ENCODE measurements at places on chromosomes 5 and 9.

GRCh38 chr9:128203024-128203706 lies at the start of gene DNM1:
Gene DNM1 (plus strand): TSS chr9:128203379. CDS start chr9:128203471, 92 bp downstream.
- DNase-seq = no peak

- DNase-seq = no peak
These were observed 430.8 kb downstream of the ARHGEF28 start for GRCh38 chr5:74056789-74057164.

DNA sequence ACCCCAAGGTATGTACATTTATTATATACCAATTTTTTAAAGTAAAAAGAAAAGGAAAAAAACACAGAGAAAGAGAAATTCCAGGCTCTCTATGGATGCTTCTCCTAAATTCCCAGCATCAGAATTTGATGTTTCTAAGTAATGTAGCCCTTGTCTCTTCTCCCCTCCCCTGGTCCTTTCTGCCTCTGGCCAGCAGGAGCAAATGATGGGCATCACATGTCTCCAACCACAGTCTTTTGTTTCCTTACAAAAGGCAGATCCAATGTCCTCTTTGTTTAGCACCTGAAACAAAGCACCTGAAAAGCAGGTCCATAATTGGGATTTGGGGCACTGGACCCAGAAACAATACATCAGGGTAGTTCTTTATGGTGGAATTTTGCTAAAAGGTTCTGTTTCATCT lies 50.4 kb upstream of the APC start:
- no peak for DNase-seq

DNA sequence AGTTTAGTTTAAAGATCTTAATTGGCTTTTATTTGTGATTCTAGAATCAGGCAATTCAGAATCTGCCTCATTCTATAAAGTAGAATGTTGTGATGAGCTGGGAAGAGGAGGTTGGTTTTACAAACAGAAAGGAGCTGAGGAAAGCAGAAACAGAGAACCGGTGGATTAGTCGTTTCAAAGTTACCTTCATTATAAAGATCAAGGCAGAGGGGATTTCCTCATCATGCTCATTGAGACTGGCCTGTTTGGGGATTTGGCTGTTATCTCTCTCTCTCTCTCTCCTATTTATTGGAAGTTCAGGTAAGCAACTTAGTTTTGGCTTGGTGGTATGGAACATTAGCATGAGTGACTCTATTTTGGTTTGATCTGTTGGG lies 134.0 kb downstream of the GCNT1 start:
- DNase-seq = no peak

GRCh38 chr9:32873131-32873530 lies 89.8 kb downstream of the TMEM215 start:
- no peak for DNase-seq

- no peak for DNase-seq
These were observed 239.9 kb upstream of the SMARCA2 start for GRCh38 chr9:1775230-1775629.

GRCh38 chr5:42984307-42984706 lies 55.8 kb downstream of the ANXA2R start:
- DNase-seq = no peak

DNA sequence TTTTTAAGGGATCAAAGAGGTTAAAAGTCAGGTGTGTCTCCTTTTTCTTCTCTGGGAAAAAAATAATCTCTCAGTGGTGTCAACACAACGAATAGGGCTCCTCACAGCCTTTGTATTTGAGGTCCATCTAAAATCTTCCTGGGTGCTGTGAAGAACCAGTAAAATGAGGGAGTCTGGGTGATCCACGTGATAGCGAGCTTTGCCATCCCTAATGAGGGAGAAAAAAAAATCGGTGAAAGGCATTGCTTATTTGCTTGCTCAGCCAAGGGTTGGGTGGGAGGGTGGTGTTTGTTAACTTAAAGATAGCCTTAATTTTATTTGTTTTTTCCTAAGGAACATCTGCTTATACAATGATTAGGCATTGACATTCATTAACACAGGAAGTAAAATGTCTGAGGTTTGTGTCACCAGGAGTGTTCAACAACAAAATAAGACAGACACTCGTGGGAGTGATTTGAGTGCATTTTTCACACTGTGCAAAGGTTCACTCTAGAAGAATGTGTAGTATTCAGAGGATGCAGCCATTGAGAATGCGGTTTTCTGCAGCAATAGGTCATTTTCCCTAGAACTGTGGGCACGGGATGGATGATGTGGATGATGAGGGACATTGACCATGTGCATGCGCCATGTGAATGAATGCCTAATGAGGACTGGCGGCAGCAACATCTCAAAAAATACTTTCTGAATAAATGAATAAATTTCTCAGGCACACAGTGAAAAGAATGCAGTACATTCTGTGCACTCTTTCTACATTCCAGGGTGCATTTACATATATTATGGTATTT lies 369.5 kb downstream of the NTRK2 start:
- no peak for DNase-seq

DNA sequence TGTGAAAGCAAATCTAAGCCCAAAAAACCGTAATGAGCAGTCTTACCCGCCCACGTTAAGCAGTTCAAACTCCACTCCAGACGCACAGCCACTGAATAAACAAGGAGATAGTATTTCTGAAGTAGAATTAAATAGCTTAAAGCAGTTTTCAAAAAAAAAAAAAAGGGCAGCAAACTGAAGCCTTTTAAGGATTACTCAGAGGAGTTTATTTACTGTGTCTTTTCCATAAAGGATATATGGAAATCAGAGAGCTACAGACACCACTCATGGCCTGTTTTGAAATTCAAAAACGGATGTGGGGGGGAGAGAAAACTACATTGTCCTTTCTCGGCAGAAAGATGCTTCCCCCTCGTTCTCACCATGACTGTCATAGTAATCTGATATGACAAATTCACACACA lies 83.7 kb upstream of the IRX1 start:
- no peak for DNase-seq

DNA sequence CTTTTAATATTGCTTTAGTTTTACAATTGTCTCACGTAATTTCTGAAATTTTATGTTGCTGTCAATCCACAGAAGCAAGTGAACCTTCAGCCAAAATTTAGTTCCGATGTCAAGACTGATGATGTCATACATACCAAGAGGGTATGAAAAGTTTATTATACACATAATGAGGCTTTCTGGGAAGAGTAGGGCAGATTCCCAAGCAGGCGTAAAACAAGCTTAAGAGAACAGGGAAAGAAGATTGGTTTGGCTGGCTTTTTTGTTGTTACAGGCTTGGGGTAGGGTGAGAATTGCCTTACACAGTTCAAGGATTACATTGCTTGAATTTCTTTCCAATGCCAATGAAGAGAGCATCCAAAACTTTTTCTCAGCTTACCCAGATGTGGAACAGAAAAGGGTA lies 1962.9 kb upstream of the CDH6 start:
- no peak for DNase-seq

DNA sequence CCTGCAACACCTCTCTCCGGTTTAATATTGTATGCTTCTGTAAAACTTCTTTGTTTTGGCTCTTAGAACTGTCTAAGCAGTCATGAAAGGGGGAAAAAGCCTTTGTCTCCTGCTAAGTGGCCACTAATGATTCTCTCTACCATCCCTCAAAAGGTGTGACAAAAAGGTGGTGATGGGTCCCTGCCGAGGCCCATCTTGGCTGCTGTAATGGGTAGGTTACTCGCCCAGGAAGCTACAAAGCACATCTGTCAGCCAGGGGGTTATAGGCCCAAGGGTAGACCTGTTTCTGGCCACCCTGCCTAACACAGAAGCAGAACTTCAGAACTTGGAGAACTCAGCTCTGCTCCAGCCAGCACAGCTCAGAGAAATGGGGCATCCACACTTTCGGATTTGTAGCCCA lies 1.6 kb downstream of the FAM219A start:
- DNase-seq = no peak

GRCh38 chr5:98110282-98110691 lies 663.2 kb upstream of the RGMB start:
- no peak for DNase-seq

DNA sequence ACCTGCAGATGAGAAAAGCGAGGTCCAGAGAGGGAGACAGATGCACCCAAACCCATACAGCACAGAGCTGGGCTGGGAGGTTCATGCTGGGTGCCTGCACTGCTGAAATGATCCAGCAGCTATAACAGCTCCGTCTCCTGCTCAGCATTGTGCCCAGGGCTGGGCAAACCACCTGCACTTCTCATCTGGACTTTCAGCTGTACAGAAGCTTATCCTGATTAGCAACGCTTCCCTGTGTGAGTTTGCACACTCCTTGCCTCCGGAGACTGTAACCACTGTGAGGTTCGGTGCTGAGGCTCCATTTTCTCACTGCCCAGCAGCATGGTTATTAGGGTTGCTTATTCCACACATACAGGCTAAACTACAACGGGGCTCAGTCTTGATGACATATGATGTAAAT lies 326.1 kb downstream of the ASTN2 start:
- no peak for DNase-seq

GRCh38 chr5:126515337-126515736 lies 79.7 kb downstream of the ALDH7A1 start:
- DNase-seq = no peak

GRCh38 chr9:115106001-115106400 lies 12.0 kb downstream of the TNC start:
- DNase-seq = no peak

- peak; percentile 79 for DNase-seq
These were observed 347.6 kb downstream of the EBF1 start for GRCh38 chr5:158751961-158752655.

DNA sequence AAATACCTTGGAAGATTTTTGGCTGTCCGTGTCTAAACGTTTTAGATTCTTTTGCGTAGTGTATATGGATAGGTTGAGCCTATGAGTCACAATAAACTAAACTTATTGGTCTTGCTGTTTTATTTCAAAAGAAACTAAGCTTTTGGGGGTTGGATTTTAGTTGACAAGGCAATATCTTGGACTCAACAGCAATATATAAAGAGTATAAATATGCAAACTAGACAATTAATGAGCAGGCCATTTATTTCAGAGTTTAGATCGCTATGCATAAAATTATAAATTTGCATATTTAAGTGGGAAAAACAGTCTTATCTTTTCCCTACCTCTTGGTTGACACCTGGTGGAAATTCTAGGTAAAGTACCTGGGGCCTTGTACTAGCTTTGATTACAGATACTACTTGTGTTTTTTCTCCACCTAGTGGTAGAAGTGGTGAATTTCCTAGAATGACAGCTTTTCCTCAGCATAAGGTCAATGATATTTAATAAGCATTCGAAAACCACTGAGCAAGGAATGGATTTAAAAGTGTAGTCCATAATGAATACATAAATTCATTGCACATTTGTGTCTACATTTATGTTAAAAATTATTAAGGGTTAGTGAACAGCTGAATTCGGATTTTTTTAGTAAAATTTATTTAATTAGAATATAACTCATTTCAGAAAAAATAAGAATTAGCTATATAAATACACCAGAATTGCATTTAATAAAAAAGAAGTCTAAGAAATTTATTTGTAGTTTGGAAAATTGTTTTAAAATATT lies 1.7 kb upstream of the ARRDC3 start:
- peak; percentile 71 for DNase-seq

DNA sequence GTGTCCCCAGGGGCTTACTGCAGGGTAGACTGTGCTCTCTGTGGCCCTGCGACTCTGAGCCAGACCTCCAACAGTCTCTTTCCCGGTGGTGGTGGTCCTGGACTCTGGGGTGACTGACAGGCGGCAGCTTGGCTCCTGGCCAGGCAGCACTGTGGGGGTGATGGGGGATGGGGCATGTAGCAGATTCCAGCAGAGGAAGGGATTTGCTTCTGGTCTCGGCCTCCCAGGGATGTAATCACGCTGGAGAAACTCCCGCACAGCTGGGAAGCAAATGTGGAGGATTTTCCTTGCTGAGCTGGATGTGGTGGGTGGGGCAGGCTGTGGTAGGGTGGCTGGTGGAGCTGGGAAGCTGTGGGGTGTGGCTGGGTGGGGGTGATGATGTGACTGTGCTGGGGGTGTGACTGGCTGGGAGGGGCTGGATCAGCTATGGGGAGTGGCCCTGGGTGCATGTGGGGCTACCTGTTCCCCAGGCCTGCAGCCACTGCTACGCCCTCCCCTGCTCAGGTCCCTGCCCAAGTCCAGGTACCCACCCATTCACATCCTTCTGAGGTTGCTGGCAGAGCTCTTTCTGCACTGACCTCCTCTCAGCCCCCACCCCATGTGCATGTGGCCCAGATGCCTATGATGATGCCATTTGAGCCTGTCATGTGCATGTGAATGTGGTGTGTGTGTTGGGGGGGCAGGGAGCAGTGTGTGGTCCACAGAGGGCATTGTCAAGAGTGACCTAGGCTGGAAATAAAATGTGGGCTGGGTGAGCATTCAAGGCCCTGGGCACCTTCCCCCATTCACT lies 3.8 kb downstream of the NDST1 start:
- DNase-seq = no peak

GRCh38 chr9:122426723-122427122 lies 51.0 kb downstream of the OR1J1 start:
- DNase-seq = no peak

DNA sequence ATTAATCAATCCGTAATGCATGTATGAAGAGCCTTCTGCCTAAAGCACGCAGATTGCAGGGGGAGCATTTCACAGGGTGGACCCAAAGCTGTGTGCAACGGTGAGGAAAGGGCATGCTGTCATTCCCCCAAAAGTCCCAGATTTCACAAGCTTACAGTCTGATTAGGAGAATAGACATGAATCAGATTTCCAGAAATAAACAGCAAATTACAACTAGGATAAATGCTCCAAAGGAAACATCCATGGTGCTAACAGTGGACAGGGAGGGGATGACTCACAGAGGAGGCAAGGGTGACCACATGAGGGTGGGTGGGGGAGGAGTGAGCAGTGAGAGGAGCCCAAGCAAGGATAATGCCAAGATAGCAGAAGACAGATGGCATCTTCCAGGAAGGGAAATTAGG lies 258.4 kb upstream of the TAS2R1 start:
- DNase-seq = no peak

DNA sequence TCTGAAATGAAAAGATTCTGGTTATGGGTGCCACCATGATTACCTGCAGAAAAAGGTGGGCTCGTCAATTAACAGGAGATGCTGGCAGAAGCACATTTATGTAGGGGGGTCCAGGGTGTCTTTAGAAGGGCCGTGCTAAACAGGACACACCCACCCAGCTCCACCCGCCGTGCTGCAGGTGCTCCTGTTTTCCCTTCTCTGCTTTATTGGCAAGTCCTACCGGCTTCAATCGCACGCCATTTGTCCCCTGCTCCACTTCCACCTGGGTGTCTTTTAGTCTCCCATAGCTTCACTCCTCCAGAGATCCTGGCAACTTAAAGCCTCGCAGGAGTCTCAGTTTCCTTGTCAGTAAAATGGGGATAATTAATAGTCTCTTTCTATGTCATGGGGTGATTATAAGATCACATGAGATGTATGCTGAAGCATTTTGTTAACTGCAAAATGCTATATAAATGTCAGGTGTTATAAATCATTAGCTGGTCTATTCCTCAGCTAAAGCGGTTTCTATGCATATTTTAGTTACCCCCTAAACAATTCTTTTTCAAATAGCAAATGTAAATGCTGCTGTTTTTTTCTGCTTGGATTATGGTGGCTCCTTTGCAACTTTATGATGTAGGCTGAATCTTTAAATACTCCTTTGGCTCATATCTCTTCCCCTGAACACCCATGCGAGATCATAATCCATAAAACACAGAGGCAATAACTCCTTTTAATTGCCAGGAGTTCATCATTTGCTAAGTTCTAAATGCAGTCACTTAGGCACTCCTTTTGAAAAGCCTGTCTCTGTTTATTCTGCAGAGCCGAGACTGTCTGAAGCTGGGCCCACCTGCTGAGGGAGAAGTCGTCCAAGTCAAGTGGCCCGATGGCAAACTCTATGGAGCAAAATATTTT lies 406.9 kb downstream of the KDM4C start:
- DNase-seq = no peak
